ENCODE measurements at places on chromosomes 5 and 9.

DNA sequence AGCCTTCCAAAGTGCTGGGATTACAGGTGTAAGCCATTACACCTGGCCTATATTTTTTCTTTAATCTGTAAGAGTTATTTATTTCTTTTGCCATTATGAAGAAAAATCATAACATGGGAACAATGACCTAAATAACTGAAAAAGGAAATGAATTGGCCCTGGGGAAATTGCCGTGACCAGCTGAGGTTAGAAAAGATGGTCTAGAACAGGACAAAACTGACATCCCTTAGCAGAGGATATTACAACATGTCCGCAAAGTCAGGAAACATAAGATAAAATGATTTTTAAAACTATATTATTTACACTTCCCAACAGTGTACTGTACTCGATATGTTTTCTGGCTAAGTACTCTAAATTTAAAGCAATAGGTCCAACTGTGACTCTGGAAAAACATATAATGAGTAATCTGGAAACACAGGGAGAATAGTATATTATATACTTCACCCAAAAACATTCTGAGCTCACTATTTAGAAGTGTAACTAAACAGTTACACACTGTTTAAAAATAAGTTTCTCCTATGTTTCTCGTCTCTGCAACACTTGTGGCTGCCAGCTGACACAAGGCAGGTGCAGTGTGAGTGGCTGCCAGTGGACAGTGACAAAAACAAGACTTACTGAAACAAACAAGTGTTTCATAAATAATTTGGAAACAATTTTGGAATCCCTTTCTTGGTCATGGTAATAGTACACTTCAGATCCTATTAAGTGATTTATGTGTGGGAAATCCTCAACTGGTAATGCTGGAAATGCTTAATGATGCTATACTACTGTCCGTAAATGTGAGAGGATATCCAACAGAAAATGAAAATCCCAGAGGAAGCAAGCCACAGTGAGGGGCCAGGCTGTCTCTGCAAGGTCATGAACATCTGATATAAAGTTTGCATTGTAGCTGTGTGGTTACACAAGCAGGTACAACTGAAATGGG is 69.1 kb downstream of the C9orf85 start:
- no peak for DNase-seq

DNA sequence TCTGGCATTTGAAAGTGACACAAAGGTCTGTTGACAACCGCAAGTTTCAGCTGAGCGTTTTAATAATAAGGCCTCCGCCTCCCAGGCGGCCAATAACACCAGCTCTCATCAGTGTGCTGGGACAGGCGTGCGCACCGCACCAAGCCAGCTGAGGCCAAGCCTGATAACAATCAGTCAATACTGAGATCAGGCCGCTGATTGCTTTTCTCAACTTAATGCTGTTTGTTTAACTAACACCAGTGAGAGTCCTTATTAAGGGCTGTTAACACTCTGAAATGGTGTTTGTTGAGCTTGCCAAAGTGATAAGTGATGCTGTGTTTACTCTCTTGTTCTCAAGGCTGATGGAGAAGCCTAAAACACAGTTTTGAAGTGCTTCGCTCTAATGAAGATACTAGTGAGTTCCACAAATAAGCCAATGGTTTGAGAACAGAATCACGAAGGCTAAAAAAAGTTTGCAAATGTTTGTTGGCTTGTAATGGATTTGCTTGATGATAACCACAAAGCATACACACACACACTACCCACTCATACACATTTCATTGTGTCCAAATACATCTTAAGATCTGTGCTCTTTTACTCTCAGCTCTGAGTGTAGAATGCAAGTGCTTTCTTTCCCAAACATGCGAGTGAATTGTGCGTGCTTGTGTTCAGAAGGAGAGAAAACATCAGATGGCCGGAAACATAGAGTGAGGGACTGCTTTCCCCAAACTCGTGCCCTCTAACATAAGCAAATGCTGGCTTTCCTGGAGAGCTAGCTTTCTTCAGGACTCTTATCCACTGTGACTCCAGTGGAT is 330.4 kb upstream of the KLF4 start:
- DNase-seq, result no peak

- no peak for DNase-seq
Measured at GRCh38 chr9:131138676-131139075, 13.3 kb downstream of the NUP214 start.

- no peak for DNase-seq
Measured at GRCh38 chr5:3564827-3565518, 30.7 kb upstream of the IRX1 start.

GRCh38 chr5:166499447-166500240 is 1791.8 kb upstream of the WWC1 start:
- DNase-seq, result no peak

GRCh38 chr5:119022017-119022745 is 33.8 kb upstream of the DTWD2 start:
- no peak for DNase-seq

- no peak for DNase-seq
Measured at GRCh38 chr5:110790673-110791072, 51.9 kb downstream of the SLC25A46 start.

All from C1 segment of cervical spinal cord (tissue), 14 donors.